ENCODE measurements at places on chromosomes 1 and 21.

DNA sequence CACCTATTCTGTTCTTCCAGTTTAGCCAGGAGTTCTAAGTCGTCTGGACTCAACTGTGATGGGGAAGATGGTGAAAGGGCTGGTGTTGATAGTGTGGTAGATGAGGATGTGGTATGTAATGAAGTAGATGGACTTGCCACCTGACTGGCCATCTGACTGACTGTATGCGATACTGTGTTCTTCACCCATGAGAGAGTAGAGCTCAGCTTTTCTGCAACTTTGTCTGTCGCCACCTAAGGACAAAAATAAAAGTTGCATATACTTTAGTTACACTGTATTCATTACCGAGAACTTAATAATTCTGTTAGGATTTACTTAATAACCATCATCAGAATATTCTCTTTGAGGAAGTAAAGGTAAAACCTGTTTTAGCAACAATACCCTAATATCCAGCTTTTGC, 48.5 kb downstream of the EVI5 start:
- no peak for DNase-seq

- DNase-seq, result no peak
Observed at GRCh38 chr1:99146129-99146848, 118.0 kb upstream of the PLPPR4 start.

- DNase-seq, result no peak
Observed at GRCh38 chr1:202283991-202284390, 57.7 kb downstream of the UBE2T start.

DNA sequence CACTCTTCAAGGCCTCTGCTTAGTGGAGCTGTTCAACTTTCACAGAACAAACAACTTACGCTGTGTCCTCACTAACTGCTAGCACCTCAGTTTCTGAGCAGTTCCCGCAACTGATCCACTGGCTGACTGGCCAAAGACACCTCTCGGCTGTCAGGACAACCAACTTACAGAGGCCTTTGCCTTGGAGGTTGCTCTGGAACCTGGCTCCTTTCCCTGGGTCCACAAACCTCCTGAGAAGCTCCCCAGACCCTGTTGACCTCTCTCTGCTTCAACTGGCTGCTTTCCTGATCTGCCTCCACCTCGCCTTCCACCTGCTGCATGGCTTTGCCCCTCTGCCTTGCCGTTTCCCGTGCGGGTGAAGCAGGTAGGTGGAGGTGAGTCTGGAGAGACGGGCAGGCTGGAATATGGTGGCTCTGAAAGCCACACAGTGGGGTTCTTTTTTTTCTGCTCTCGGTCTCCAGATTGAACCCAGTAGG, 13.0 kb downstream of the BTBD19 start:
- DNase-seq, result no peak

DNA sequence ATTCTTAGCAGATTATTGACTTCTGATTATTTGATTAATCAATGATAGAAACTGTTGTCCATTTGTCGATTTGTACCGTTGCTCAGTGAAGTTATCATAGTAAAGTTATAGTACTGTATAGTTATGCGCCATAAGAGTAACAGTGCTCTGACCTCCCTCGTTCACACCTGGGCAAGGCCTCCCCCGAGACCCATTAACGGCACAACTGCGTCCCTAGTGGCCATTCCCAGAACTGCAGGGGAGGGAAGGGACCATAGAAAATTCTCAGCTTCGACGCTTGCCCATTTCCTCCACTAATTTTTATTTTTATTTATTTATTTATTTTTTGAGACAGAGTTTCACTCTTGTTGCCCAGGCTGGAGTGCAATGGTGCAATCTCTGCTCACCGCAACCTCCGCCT, 334.4 kb downstream of the DSCAM start:
- peak; percentile 53 for DNase-seq

- no peak for DNase-seq
Observed at GRCh38 chr1:66739401-66740157, 12.7 kb upstream of the DYNLT5 start.

DNA sequence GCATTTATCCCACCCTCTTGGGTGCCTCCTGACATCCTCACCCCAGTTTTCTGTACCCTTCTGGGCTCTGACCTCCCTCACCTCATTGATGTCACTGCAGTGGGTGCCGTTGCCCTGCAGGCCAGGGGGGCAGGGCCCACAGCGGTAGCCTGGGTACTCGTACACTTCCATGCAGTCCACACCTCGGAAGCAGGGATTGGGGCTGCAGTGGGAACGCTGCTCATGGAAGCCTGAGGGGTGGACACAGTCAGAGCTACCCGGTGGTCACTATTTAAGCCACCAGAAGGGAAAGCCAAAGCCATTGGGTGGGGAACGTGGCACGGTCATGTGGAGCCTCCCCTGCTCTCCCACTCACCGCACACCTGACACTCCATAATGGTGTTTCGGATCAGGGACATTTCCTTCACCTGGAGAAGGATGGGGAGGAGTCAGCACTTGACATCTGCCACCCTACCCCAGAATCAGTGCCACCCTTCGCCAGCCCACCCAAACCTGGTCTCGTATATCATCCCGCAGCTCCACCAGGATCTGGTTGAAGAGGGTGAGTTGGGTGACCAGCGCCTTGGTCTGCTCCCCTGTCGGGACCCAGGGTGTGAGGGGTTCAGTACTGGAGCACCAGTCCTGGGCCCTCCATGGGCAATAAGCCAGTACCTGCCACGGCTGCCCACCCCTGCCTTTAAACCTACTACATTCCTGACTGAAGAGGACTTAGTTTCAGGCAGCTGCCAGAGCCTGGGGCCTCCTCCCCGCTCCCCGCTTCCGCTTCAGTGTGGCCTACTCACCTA, 4.8 kb downstream of the THBS3 start:
- DNase-seq, result no peak

DNA sequence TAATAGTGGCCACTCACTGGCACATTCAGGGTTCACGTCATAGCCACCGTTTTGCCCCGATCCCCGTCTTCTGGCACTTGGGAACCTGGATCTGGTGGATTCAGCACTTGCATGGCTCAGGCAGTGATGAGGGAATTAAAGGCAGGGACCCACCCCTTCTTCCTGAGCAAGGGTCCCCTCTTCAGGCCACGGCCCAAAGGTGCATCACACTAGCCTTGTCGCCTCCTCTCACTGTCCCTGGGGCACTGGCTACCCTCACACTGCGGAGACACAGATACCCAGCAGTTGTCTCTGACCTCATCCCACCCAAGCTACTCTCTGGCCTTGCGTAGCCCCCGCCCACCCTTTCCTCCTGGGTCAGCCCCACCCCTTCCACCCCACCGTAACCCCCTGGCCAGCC, 19.9 kb upstream of the LDLRAP1 start:
- DNase-seq, result no peak

- no peak for DNase-seq
Observed at GRCh38 chr1:17086751-17087150, 32.5 kb downstream of the PADI2 start.

DNA sequence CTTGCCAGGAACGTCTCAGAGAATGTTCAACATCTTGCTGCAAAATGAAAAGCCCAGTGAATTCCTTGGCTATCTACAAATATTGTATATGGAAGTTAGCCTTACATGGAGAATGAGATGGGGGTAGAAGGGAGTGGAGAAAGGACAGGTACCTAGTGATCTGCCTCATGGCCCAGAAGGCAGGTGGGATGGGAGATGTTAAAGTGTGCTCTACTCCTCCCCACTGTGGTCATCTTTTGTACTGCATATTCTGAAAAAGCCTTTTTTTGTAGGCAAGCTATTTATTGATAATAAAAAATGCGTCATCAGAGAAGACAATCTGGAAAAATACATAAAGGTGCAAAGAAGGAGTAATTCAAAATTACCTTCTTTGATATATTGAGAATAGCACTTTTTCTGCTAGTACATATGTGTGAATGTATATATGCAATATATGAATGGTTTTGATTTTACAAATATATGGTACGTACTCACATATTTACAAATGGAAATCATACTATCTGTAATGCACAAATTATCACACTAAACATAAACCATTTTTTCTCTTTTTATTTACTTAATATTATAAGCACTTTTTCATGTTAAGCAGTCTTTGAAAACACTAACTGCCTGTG, 19.1 kb upstream of the SLC5A9 start:
- DNase-seq, result no peak

DNA sequence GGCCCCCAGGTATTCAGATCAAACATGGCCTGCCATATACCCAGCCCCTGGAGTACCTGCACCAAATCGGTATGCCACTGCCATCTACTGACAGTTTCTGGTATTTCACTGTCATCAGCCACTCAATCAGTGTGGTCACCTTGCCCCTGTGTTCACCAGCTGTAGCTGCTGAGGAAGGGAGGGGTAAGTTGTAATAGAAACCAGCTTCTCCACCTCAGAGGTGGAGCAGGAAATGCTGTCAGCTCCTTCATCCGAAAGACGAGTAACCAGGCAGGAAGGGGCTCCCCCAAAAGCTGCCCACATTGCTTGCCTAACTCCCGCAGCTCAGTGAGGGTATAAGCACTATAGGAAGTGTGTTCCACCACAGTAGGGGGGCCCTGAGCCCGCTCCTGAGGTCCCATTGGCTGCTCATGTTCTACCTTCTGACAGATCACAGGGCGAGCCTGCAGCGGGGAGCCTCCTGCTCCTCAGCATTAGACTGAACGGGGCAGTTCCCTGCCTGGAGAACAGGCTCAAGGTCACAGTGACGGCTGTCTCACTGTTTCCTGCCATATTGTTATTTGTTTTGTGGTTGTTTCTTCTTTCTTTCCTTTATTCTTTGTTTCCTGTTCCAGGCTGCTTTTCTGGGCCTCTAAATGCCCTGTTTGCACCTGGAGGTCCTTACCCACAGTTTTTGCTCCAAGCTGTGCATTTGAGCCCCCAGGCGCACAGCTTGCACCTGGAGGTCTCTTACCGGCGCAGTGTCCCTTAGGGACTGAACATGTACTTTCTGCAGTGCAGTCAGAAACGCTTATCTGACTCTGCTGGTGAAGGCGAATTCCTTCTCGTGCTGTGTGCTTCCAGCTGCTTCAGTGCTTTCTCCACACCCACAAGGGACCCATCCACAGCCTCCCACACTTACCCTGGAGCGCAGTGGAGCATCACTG, 1638.3 kb downstream of the MRPL39 start:
- DNase-seq, result peak; percentile 73

- no peak for DNase-seq
Observed at GRCh38 chr1:32336591-32336932, 529 bp upstream of the MARCKSL1 start.

DNA sequence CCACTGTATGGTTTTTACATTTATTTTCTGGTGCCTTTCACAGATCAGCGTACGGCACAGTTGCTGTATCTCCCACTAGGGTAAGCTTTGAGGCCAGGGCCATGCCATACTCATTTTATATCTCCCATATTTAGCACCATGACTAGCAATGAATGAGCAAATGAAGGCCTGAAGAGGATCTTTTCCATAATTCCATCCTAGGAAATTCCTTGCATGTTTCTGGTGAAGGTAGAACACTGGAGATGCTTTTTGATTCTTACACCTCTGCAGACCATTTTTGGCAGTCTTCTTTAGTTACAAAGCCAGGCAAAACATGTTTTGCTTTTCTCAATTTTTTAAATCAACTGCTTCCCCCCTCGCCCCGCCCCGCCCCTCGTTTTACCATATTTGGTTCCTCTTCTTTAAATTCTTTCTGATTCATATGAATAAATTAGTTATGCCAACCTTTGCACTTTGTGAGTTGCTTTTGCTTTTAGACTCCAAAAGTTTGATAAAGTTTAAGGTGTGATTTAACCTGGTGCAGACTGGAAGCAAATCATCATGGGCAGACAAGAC, 78.9 kb upstream of the AK4 start:
- DNase-seq, result peak; percentile 64
